Activated CD4-positive, alpha-beta memory T cell treated with anti-CD3 and anti-CD28 coated beads, Interleukin-2, amount 10 ng/mL, durations not matched to agents 7 days and 5 days (primary cell): ENCODE measurements at places on chromosomes 1 and 21. TPM values are rescaled to one million over a fixed set of nuclear protein-coding genes. Genes with fewer than 3 reads are reported as not detected.

C4BPB gene
- 1.2 TPM for total RNA-seq

DNA sequence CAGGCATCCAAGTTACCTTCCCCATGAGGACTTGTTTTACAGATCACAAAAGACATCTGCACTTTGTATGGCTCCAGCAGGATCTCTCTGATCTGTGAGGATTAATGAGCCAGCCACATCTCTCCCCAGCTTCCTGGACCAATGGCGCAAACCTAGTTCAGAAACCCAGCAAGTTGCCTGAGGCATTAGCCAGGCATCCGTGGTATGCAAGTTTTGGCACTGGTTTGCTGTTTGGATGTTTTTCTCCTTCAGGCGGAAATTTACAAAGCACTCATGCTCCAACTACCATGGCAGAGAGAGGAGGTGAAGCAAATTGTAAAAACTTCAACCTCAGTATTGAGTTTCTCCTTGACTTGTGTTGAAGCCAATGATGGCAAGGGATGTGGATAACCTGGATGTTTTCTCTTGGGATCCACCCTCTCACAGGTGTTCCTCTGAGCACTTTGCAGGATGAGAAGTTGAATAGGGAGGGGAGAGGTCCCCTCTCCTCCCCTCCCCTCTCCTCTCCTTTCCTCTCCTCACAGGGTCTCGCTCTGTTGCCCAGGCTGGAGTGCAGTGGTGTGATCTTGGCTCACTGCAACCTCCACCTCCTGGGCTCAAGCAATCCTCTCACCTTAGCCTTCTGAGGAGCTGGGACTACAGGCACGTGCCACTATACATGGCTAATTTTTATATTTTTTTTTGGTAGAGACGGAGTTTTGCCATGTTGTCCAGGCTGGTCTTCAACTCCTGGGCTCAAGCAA is 25.6 kb upstream of the ENO1 start:
- no peak for DNase-seq

MROH9 gene
- not detected for total RNA-seq

GRCh38 chr21:38784458-38785266 is 21.1 kb upstream of the ETS2 start:
- DNase-seq: no peak

GRCh38 chr1:247118946-247119446 is 14.8 kb upstream of the ZNF669 start:
- no peak for DNase-seq
